ENCODE measurements at places on chromosomes 6 and 20.

GRCh38 chr20:62350629-62351422 is 16.3 kb downstream of the LAMA5 start:
- no peak for DNase-seq

GRCh38 chr20:48187851-48188250 is 402.6 kb upstream of the SULF2 start:
- no peak for DNase-seq

DNA sequence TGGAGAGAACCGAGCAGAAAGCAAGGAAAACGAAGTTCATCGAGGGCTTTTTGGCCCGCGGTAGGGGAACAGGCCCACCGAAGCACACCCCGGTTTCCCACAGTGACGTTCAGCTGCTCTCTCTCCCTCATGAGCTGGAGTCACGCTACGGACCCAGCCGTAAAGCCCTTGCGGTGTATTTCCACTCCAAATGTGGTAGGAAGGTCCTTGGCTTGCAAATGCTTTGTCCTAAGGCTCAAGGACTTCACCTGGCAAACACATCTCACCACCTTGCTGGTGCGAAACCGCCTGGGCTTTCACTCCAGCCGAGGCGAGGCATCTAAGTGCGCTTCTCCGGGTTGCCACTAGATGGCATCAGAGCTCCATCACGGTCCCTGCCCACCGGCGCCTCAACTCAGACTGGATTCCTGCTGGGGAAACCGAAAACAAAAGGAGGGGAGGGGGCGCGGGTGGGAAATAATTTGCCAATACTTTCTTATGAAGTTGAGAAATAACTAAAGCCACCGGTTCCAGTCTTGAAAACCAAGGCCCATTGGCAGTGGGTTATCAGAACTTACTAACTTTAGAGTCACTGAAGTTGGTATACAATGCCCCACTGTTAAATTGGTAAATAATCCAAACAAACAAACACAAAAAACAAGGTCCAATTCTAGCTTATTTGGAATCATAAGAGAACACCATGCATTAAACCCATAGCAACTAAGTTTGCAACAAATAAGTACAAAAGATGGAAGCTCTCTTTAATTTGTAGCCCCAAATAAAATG is 13.4 kb upstream of the FOXC1 start:
- peak; percentile 76 for DNase-seq

GRCh38 chr20:60228255-60228654 is 270.0 kb downstream of the CDH26 start:
- no peak for DNase-seq

- DNase-seq = no peak
Measured at GRCh38 chr6:43257367-43258145, 14.3 kb downstream of the TTBK1 start.

- DNase-seq = no peak
Measured at GRCh38 chr6:37134396-37135191, 35.4 kb upstream of the PIM1 start.

- DNase-seq = no peak
Measured at GRCh38 chr6:106561686-106562405, 67.5 kb downstream of the RTN4IP1 start.

DNA sequence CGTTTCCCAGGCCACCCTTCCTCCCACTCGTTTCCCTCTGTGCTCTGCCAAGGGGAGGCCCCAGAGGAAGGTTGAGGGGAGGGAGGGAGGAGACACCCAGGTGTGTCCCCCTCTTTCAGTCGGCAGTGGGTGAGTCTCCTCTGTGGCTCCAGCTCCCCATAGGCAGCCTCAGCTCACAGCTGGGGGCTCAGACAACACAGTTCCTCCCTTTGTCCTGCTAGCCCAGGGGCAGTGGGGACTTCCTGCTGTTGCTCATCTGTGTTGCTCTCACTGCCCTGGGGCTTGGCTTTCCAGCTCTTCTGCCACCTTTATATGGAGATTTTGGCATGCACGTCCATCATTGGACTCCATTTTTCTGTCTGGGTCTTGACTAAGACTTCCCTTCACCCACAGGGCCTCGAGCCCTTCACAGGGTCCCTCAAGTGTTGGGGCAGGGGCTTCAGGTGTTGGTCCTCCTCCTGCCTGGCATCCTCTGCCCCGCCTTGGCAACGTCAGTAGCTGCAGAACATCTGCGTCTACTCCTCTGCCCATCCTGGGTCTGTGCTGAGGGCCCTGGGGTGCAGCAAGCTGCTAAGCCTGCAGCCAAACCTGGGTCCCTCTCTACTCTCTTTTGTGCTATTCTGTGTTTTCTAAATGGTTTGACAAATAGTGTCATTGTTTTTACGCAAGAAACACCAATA is 190.6 kb upstream of the PMEPA1 start:
- no peak for DNase-seq

GRCh38 chr20:36070451-36070850 is 84.1 kb upstream of the EPB41L1 start:
- DNase-seq = peak; percentile 23

GRCh38 chr6:137001299-137001976 is 43.3 kb downstream of the IL20RA start:
- DNase-seq = no peak

DNA sequence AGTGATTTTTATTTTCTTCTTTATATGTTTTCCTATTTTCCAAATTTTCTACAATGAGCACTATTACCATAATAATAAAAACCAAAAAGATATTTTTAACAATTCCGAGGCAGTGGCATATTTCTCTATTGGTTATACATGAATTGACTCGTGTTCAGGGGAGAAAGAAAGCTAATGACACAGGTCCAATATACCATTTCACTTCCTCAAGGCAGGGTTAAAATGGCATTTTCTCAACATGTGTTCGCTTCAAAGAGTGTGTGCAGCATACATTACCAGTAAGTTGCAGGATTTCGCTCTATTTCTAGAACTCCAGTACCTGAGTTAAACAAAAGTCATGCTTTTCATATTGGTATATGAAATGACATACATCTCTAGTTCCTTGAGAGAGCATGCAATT is 35.1 kb upstream of the DTNBP1 start:
- DNase-seq = no peak

DNA sequence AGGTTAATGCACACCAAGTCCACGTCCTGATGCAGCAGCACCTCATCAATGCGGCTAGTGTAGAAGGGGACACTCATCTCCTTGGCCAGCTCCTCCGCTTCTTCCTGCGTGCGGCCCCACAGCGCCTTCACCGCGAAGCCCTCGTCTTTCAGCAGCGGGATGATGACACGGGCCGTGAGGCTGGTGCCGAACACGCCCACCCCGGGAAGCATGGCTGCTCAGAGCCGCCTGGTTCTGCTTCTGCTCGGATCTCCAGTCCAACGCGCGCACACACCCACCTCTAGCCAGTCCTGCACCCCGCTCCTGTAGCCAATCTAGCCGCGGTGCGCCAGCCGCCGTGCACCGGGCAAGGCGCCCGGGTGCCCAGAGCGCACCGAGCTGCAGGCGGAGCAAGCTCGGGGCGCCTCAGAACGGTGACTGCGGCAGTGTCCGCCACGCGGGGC is 700 bp downstream of the GFOD1 start:
- DNase-seq = peak; percentile 61

DNA sequence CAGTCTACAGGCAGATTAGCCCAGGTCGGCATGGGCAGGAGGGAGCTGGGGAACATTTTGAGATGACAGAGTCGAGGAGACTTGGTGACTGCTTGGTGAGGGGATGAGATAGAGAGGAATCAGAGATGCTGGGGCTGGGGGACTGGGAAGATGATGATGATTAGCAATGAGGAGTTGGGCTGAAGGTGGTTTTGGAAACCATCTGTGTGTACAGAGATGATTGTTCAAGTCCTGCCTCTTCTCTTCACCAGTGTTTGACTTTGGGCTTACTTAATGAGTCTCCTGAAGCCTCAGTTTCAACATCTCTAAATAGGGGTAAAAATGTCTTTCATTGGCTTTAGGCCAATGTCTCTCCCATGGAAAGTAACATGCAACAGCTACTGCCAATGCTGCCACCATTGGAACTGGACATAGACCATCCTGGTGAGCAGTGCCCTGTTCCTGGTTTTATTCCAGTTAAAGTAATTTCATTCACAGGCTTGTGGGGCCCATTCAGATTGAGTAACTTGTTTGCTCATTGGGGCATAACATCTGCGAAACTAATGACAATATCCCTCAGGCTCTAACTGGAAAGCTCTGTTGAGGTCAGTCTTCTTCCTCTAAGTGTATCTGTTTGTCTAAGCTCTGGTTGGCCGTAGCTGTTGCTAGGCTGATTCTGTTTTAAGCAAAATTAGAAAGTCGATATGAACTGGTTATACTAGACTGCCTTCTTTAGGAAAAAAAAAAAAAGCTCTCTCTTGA is 99.1 kb downstream of the ARMC2 start:
- peak; percentile 27 for DNase-seq

DNA sequence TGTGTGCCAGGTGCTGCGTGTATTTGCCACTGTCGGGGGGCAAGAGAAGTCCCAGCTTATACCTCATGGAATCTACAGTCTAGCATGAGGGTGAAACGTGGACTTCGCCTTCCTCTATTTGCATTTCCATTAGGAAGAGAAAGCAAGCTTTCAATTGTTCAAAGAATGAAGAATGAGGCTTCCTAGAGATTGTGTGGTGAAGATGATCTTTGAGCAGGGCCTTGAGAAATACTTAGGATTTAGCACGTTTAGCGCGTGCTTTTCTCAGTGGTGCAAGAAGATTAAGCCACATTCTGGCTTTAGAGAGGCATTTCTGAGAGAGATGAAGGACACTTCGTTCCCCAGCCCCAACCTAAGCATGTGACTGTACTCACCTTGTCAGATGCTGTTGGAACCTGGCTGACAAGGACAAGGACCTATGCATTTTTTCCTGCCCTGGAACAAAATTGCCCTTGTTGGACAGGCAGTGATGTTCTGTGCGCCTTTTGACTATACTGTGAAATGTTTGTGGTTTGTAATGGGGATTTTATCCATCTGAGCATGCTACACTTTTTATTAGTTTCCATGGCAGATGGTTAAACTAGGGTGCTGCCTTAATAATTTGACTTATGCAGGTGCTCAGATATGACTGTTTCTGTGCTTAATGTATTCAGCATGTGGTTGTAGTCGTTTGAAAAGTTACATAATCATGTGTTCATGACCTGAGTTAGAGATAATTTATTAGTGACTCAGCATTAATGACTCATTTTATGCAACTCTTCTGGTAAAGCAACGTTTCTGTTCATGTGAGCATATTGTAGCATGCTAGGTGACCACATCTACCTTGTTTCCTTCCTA is 10.7 kb downstream of the TULP4 start:
- peak; percentile 43 for DNase-seq

GRCh38 chr20:43895235-43895634 is 19.4 kb upstream of the TOX2 start:
- DNase-seq = no peak

DNA sequence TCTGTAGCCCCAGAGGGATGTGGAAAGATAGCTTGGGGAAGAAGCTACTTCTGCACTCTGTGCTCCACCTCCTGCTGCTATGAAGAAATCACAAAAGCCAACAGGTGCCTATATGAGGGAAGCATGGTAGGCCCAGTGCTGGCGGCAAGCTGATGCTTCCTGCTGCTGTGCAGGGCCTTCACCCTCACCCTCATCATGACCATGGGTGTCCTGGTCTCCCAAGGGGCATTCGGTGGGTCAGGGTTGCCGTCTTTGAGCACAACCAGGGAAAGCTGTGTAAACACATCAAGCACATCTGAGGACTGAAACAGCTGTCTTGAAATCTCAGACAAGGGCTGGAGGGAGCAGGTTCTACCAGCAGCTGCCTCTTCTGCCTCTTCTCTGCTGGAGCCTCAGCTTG is 184.0 kb downstream of the FNDC1 start:
- no peak for DNase-seq

DNA sequence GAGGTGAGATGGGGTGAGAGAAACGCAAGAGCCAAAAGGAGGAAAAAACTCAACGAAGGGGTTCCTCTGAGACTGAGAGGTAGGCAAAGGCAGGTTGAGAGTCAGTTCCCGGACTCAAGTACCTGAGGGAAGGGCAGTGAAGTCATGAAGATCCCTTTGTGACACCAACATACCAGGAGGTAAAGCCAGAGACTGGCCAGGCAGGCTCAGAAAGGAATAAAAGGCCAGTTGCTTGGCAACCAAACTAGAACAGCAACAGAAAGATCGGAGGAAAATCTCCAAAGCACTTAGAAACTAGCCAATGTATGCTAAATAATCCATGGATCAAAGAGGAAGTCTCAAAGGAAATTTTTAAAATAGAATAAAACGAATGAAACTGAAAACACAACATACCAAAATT is 209.8 kb upstream of the PROKR2 start:
- no peak for DNase-seq

GRCh38 chr20:4697831-4698221 is 23.9 kb upstream of the PRND start:
- no peak for DNase-seq

- DNase-seq = no peak
Measured at GRCh38 chr6:43457643-43458042, 2.3 kb upstream of the DLK2 start.

DNA sequence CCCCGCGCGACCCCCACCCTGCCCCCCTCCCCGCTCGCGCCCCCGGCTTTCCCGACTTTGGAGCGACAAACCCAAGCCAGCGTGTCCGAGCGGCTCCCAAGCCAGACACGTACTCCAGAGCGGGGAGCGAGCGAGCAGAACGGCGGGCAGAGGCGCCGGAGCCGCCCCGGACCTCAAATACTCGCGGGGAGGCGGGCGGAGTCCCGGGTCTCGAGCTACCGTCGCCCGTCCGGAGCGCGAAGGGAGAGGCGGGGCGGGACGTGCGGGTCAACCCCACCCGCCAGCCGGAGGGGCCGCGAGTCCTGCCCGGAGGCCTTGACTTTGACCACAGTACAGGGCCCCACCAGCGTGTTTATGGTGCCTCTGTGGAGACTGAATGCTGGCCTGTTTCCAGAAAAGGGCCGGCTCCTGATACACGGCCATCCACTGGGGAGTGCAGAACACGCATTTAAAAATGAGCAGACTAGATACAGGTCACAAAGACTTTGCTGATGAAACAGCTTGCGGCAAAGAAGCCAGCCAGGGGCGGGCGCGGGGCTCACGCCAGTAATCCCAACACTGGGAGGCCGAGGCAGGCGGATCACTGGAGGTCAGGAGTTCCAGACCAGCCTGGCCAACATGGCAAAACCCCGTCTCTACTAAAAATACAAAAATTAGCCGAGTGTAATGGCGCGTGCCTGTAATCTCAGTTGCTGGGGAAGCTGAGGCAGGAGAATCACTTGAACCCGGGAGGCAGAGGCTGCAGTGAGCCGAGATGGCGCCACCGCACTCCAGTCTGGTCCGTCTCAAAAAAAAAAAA is at the start of gene SERPINB6:
Gene SERPINB6, minus strand, starts transcription at position 148 of the 799 bp plus-strand sequence. CDS start 12,235 bp downstream, outside the sequence.
- peak; percentile 83 for DNase-seq

GRCh38 chr6:71239694-71240093 is 48.9 kb upstream of the OGFRL1 start:
- no peak for DNase-seq

DNA sequence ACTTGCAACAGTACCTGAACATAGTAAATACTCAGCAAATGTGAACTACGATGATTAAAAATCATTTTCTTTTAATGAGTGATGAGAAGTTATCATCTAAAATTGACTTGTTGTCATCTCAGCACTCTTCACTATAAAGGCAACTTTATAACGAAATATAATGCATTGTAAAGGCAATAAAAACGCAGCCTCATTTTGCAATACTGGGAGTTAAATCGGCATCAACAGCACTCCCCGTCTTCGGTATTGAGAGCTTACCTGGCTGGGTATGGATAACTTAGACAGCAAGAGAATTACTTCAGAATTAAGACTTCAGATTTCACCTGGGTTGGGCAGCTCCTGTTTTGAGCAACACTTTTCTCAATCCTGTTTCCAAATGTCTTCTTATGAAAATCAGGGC is 20.8 kb downstream of the NKX2-2 start:
- no peak for DNase-seq

GRCh38 chr6:30150671-30151395 is 10.2 kb downstream of the TRIM10 start:
- no peak for DNase-seq

GRCh38 chr6:158628542-158628941 is 16.0 kb downstream of the DYNLT1 start:
- no peak for DNase-seq

GRCh38 chr6:145729887-145730286 is 5.4 kb downstream of the EPM2A start:
- DNase-seq = no peak

Data from G401 (cell line).